ENCODE measurements at places on chromosomes 1 and 21. TPM values are rescaled to one million over a fixed set of nuclear protein-coding genes. Genes with fewer than 3 reads are reported as not detected.

GRCh38 chr1:107138166-107138565 is 2.7 kb upstream of the NTNG1 start:
- H3K4me3 ChIP-seq, result no peak overlapping the region
- peak; percentile 50 for DNase-seq
- H3K27me3 ChIP-seq, result no peaks in the 10 kb centered on the region
- H3K4me1 ChIP-seq, result peaks cover 31% of the 10 kb centered on the region

- DNase-seq, result peak; percentile 44
- no peaks in the 10 kb centered on the region for H3K36me3 ChIP-seq
- no peak overlapping the region for H3K4me3 ChIP-seq
- H3K4me1 ChIP-seq, result peaks cover 29% of the 10 kb centered on the region
Observed at GRCh38 chr21:32499249-32500055, 85.9 kb downstream of the TCP10L start.

GRCh38 chr21:42843056-42843455 is 36.3 kb downstream of the WDR4 start:
- H3K4me3 ChIP-seq, result no peak overlapping the region
- DNase-seq, result no peak
- peaks cover 64% of the 10 kb centered on the region for H3K36me3 ChIP-seq
- H3K27me3 ChIP-seq, result no peaks in the 10 kb centered on the region
- H3K27ac ChIP-seq, result no peak overlapping the region

DNA sequence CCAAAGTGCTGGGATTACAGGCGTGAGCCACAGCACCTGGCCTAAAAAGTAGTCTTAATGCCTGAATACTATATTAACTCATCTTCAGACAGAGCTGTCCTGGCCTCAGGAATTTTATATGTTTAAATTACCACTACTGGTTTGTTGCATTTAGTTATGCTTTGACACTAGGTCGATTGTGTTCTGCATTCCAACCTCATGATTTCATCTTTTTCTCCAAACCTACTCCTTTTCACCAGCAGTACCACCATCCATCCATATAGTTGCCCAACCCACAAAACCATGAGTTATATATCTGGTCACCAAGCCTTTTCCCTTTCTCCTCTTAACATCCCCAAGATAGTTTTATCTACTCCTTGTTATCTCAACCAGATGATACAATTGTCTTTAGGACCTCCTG is 22.6 kb downstream of the FMO5 start:
- H3K4me1 ChIP-seq, result no peaks in the 10 kb centered on the region
- no peak overlapping the region for H3K27ac ChIP-seq

DNA sequence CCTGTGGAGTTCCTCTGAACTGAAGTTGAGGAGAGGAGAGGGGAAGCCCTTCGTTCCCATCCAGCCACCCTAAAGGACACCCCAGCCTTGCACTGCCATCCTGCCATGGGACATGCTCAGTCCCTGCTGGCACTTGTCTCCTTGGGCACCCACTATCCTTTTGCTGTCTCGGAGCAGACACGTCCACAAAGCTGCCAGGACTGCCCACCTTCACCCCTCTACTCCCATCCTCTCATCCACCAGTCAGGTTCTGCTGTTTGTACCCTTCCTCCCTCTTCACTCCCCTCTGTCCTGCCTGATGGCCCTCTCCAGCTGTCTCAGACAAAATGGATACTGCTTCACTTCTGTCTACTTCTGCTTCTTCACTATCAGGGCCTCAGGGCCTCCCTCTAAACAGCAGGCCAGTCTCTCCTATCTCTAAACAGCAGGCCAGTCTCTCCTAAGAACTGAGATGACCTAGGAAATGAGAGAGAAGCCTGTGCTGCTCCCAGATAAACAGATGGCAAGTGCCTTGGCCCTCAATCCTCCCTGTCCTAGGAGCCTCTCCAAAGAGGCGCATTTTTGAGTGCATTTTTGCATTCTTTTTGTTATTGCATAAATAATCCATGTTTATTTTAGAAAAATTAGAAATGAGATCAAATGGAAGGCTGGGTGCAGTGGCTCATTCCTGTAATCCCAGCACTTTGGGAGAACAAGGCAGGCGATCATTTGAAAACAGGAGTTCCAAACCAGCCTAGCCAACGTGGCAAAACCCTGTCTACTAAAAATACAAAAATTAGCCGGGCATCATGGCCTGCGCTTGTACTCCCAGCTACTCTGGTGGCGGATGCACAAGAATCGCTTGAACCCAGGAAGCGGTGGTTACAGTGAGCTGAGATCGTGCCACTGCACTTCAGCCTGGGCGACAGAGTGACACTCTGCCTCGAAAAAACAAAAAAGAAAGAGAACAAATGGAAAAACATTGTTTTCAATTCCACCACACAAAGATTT is 4.4 kb upstream of the PYCR2 start:
- H3K36me3 ChIP-seq, result no peaks in the 10 kb centered on the region
- H3K27ac ChIP-seq, result no peak overlapping the region
- peaks cover 13% of the 10 kb centered on the region for H3K4me1 ChIP-seq
- no peaks in the 10 kb centered on the region for H3K27me3 ChIP-seq
- no peak overlapping the region for H3K4me3 ChIP-seq

Gene ZNF683
- total RNA-seq, result not detected

Gene AGT
- not detected for total RNA-seq

DNA sequence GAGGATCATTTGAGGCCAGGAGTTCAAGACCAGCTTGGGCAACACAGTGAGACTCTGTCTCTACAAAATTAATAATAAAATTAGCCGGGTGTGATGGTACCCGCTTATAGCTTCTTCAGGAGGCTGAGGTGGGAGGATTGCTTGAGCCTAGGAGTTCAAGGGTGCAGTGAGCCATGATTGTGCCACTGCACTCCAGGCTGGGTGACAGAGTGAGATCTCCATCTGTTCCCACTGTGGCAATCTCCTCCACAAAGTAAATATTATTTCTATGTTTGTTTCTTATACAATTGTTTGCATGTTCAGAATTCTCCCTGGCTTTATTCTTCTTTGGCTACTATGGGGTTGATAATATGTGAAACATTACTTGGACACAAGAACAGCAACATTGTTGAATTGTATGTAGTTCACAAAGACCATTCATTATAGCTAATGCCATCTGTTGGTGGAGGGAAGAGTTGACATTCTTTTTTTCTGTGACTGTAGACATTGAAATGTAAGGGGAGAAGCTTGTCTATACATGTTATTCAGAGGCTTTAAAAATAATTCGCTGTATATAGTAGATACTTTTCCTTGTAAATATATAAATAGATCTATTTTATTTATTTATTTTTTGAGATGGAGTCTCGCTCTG is 47.8 kb upstream of the SRSF10 start:
- no peak overlapping the region for H3K27ac ChIP-seq
- no peaks in the 10 kb centered on the region for H3K27me3 ChIP-seq
- H3K36me3 ChIP-seq, result no peaks in the 10 kb centered on the region
- peaks cover 2% of the 10 kb centered on the region for H3K4me1 ChIP-seq

- no peaks in the 10 kb centered on the region for H3K4me1 ChIP-seq
- no peak overlapping the region for H3K27ac ChIP-seq
- H3K4me3 ChIP-seq, result no peak overlapping the region
- no peak for DNase-seq
- peaks cover 9% of the 10 kb centered on the region for H3K27me3 ChIP-seq
Observed at GRCh38 chr1:228068359-228068758, 14.1 kb upstream of the ARF1 start.

Gene C1QTNF12
- 2.8 TPM for total RNA-seq

Gene WRAP73
- total RNA-seq, result 57.2 TPM

GRCh38 chr1:193927550-193927949 is 741.1 kb upstream of the B3GALT2 start:
- no peaks in the 10 kb centered on the region for H3K27me3 ChIP-seq
- H3K27ac ChIP-seq, result no peak overlapping the region
- H3K36me3 ChIP-seq, result no peaks in the 10 kb centered on the region
- no peak overlapping the region for H3K4me3 ChIP-seq

All from PC-3 (cell line).